GM23338 (cell line): ENCODE measurements at places on chromosomes 4 and X. TPM values are rescaled to one million over a fixed set of nuclear protein-coding genes. Genes with fewer than 3 reads are reported as not detected.

GRCh38 chr4:83866834-83867621 lies 331.1 kb downstream of the GPAT3 start:
- H3K4me1 ChIP-seq: 0 out of 2 replicates have a peak, but pooled peaks cover 5% of the 10 kb centered on the region
- H3K36me3 ChIP-seq: no peaks in the 10 kb centered on the region
- DNase-seq: no peak

GRCh38 chr4:112127803-112128202 lies 17.5 kb upstream of the FAM241A start:
- no peaks in the 10 kb centered on the region for H3K27me3 ChIP-seq
- H3K4me3 ChIP-seq: peak overlapping the region; percentile 24; the same call in 1 of the 2 replicates
- DNase-seq: peak; percentile 39
- no peaks in the 10 kb centered on the region for H3K36me3 ChIP-seq
- H3K27ac ChIP-seq: peak overlapping the region; percentile 10; the same call in 1 of the 2 replicates

DNA sequence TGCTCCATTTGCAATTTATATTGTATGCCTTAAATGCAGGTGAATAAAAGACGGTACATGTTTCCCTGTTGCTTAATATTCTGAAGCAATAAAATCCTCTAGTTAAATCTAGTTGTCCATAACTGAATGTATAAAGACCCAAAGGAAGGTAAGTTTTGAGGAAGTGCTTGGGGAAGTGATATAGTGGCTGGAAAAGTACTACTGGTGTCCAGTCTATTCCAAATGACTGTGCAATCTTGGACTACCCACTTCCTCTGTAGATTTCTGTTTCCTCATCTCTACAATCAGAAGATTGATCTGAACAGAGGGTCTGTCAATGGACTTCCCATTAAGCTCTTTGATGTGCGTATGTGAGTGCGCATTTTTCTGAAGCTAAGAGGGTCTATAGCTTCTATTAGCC lies 17.0 kb downstream of the SNCA start:
- H3K36me3 ChIP-seq: no peaks in the 10 kb centered on the region
- H3K27me3 ChIP-seq: no peaks in the 10 kb centered on the region
- DNase-seq: no peak
- no peak overlapping the region for H3K4me3 ChIP-seq

DNA sequence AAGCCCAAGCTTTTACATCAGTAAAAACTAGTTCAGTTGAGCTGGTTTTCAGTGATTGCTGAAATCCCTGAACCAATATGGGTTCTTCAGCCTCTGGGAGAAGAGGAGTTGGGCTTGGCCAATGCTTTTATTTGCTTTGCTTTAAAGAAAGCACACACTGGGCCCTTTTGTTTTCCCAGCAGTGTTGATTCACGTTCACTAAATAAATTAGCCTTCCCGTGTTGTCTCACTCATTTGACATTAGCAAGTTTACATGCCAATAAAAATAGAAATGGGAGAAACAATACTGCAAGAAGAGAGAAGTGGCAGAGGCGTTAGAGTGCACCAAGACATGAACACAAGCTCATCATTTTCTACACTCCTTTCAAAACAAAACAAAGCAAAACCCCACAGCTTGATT lies 136.2 kb downstream of the SHROOM3 start:
- no peaks in the 10 kb centered on the region for H3K36me3 ChIP-seq
- DNase-seq: no peak
- no peak overlapping the region for H3K27ac ChIP-seq
- H3K4me1 ChIP-seq: no peaks in the 10 kb centered on the region; the same call in none of the 2 replicates
- no peak overlapping the region for H3K4me3 ChIP-seq

DNA sequence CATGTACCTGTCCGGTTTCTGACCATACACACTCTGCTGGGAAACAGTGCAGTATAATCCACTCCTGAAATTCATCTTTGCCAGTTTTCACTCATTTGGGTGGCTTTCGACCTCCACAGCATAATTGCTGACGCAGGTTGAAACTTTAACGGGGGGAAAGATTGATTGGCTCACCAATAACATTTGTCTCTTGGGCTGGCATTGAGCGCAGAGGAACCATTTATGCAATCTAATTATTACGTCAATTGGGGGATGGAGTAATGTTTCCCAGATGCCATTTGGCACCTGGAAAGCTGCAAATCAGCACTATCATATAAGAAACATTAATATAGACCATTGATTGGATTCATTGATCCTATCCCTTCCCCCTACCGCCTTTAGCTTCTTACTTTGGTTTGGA lies 24.1 kb upstream of the ARHGAP36 start:
- no peak for DNase-seq
- no peaks in the 10 kb centered on the region for H3K4me1 ChIP-seq
- H3K27ac ChIP-seq: no peak overlapping the region
- H3K4me3 ChIP-seq: no peak overlapping the region
- no peaks in the 10 kb centered on the region for H3K27me3 ChIP-seq

Gene SPP1
- total RNA-seq: 41.3 and 43.1 TPM in 2 replicates

Gene EGF
- total RNA-seq: 1.9 and 3.0 TPM in 2 replicates

- H3K27ac ChIP-seq: no peak overlapping the region
- peak; percentile 76 for DNase-seq
- no peaks in the 10 kb centered on the region for H3K27me3 ChIP-seq
- H3K36me3 ChIP-seq: no peaks in the 10 kb centered on the region
- no peaks in the 10 kb centered on the region for H3K4me1 ChIP-seq
These were observed 18.2 kb upstream of the ABLIM2 start for GRCh38 chr4:8176547-8177399.

DNA sequence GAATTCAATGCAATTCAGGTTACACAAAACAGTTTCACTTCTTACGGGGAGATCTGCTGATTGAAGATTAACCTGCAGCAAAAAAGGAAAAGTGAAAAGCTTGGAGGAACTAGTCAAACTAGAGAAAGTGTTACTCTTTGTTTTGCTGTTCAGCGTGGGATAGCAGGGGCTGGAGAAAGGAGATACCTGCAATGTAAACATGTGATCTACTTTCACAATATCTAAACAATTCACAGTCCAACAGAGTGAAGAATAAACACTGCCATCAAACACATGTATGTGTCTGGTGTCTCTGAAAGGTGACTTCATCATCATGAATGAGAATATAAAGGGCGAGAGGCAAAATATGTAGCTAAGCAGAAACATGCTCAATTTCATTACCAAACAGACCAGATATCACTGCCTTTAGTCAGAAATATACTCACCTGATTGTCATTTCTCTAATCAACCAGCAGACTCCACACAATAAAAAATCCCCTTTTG lies 26.4 kb downstream of the NIPAL1 start:
- H3K27me3 ChIP-seq: no peaks in the 10 kb centered on the region
- no peak for DNase-seq
- peaks cover 13% of the 10 kb centered on the region; the same call in 1 of the 2 replicates for H3K4me1 ChIP-seq
- H3K27ac ChIP-seq: no peak overlapping the region

Gene FAM47A
- total RNA-seq: not detected in 2 replicates

Gene SFRP2
- total RNA-seq: 214 and 219 TPM in 2 replicates

GRCh38 chrX:41518127-41518840 lies 71.1 kb downstream of the NYX start:
- peaks cover 8% of the 10 kb centered on the region; the same call in 1 of the 2 replicates for H3K4me1 ChIP-seq
- no peak overlapping the region for H3K4me3 ChIP-seq
- H3K27ac ChIP-seq: no peak overlapping the region
- H3K27me3 ChIP-seq: no peaks in the 10 kb centered on the region

DNA sequence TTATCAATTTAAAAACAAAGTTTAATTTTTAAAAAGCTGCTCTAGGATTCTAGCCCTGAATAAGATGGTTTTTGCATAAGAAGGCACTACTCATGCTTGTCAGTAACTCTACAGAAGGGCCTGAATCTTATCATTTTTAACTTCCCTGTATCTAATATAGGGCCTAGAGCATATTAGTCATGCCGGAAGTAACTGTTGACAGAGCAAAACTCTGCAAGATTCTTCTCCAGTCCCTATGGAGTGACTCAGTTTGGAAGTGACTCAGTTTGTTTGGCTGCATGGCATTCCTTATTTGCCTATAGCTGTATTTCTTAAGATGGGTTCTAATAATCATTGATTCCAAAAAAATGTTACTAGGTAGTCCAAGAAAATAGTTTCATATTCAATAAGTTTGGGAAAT lies 431.8 kb upstream of the HTR2C start:
- no peaks in the 10 kb centered on the region for H3K36me3 ChIP-seq
- DNase-seq: no peak
- H3K27ac ChIP-seq: no peak overlapping the region
- no peaks in the 10 kb centered on the region for H3K27me3 ChIP-seq

Gene NLGN4X
- 86.5 and 86.8 TPM in 2 replicates for total RNA-seq

DNA sequence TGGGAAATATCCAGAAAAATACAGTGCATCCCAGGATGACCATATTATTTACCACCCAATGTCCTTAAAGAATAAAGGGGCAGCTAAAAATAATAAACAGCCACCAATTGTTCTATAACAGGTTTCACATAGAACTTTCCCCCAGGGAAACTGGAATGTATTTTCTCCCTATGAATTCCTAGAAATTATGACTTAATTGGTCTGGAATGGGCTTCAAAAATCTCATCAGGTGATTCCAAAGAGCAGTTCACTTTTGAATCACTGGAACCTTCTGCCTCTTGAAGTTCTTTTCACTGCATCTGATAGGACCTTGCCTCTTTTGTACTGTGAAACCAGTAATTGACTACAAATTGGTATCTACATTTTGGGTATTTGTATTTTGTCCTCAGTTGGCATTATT lies 119.3 kb downstream of the ZNF330 start:
- DNase-seq: no peak
- H3K36me3 ChIP-seq: no peaks in the 10 kb centered on the region
- no peaks in the 10 kb centered on the region for H3K4me1 ChIP-seq
- no peaks in the 10 kb centered on the region for H3K27me3 ChIP-seq
- no peak overlapping the region for H3K4me3 ChIP-seq

Gene LONRF3
- 0.10 and 0.12 TPM in 2 replicates for total RNA-seq

Gene LEF1
- 0.23 and 0.73 TPM in 2 replicates for total RNA-seq

GRCh38 chrX:24498181-24498580 lies 33.1 kb downstream of the PDK3 start:
- H3K27me3 ChIP-seq: no peaks in the 10 kb centered on the region
- H3K36me3 ChIP-seq: no peaks in the 10 kb centered on the region
- H3K4me3 ChIP-seq: no peak overlapping the region

GRCh38 chrX:148905400-148905799 lies 405.0 kb downstream of the AFF2 start:
- H3K4me1 ChIP-seq: no peaks in the 10 kb centered on the region
- no peak overlapping the region for H3K4me3 ChIP-seq
- no peaks in the 10 kb centered on the region for H3K27me3 ChIP-seq
- DNase-seq: no peak
- H3K27ac ChIP-seq: no peak overlapping the region
- H3K36me3 ChIP-seq: no peaks in the 10 kb centered on the region

- H3K4me1 ChIP-seq: no peaks in the 10 kb centered on the region
- peak; percentile 40 for DNase-seq
- no peak overlapping the region for H3K4me3 ChIP-seq
- no peak overlapping the region for H3K27ac ChIP-seq
- H3K36me3 ChIP-seq: no peaks in the 10 kb centered on the region
These were observed 6.4 kb upstream of the SMIM9 start for GRCh38 chrX:154840856-154841255.

- no peak overlapping the region for H3K27ac ChIP-seq
- H3K27me3 ChIP-seq: no peaks in the 10 kb centered on the region
- DNase-seq: no peak
- no peak overlapping the region for H3K4me3 ChIP-seq
- H3K4me1 ChIP-seq: peaks cover 24% of the 10 kb centered on the region
These were observed 79.3 kb upstream of the LIMCH1 start for GRCh38 chr4:41458689-41459088.

Gene FOXP3
- 0.28 TPM in 1 of 2 replicates, not detected in the other for total RNA-seq

DNA sequence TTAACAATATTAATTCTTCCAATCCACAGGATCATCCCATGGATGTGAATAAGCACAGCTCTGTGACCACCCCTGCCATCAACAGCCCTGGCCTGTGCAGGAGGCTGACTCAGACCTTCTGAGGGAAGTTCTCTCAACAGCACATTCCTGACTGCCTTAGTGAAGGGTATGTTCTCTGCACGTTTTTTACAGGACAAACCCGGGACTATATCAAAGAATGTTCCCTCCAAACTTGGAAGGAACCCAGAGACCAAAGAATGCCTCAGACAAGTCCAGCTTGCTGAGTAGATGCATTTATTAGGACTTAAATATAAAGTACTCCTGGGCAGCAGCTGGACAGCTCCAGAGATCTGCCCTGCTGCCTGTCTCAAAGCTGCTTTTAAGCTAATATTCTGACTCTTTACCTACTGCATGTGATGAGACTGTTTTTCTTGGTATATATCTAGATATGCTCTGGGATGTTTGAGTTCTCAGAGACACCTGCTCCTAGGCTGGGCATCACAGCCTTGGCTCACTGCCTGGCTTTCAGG lies 1127.8 kb upstream of the PRKX start:
- no peaks in the 10 kb centered on the region for H3K27me3 ChIP-seq
- H3K27ac ChIP-seq: no peak overlapping the region
- H3K36me3 ChIP-seq: no peaks in the 10 kb centered on the region
- no peaks in the 10 kb centered on the region for H3K4me1 ChIP-seq
- no peak for DNase-seq
